Naive B cell (primary cell): ENCODE measurements at places on chromosomes 3 and 15.

DNA sequence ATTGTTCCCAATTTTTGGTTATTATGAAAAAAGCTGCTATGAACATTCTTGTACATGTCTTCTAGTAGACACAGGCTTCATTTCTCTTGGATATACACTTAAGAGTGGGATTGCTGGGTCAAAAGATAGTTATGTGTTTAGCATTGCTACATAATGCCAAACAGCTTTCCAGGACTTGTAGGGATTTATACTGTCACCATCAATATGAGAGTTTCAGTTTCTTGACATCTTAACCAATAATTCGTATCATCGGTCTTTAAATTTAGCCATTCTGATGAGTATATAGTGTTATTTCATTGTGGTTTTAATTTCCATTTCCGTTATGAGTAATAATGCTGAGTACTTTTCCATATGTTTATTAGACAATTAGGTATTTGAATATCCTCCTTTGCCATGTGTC, 190.3 kb upstream of the PFN2 start:
- no peaks in the 10 kb centered on the region for H3K36me3 ChIP-seq
- peaks cover 26% of the 10 kb centered on the region for H3K27me3 ChIP-seq
- no peak overlapping the region for H3K4me3 ChIP-seq
- DNase-seq, result no peak

- H3K36me3 ChIP-seq, result peaks cover 5% of the 10 kb centered on the region
- peaks cover 31% of the 10 kb centered on the region for H3K27me3 ChIP-seq
- H3K27ac ChIP-seq, result no peak overlapping the region
- no peak overlapping the region for H3K4me3 ChIP-seq
- DNase-seq, result no peak
- peaks cover 5% of the 10 kb centered on the region for H3K4me1 ChIP-seq
These were observed 3.0 kb downstream of the ROBO2 start for GRCh38 chr3:77042882-77043281.

- H3K4me3 ChIP-seq, result no peak overlapping the region
- no peaks in the 10 kb centered on the region for H3K36me3 ChIP-seq
- H3K27ac ChIP-seq, result peak overlapping the region; percentile 56
- DNase-seq, result no peak
- peaks cover 6% of the 10 kb centered on the region for H3K27me3 ChIP-seq
- H3K4me1 ChIP-seq, result no peaks in the 10 kb centered on the region
These were observed 20.5 kb downstream of the GPR171 start for GRCh38 chr3:151182349-151183079.

GRCh38 chr3:19392150-19392549, 243.8 kb downstream of the KCNH8 start:
- no peak overlapping the region for H3K27ac ChIP-seq
- peaks cover 30% of the 10 kb centered on the region for H3K4me1 ChIP-seq
- H3K36me3 ChIP-seq, result peaks cover 19% of the 10 kb centered on the region
- no peak overlapping the region for H3K4me3 ChIP-seq
- H3K27me3 ChIP-seq, result no peaks in the 10 kb centered on the region

- H3K4me3 ChIP-seq, result no peak overlapping the region
- H3K27me3 ChIP-seq, result peaks cover 10% of the 10 kb centered on the region
- H3K4me1 ChIP-seq, result no peaks in the 10 kb centered on the region
These were observed 28.6 kb downstream of the CACNA2D3 start for GRCh38 chr3:54150864-54151467.

DNA sequence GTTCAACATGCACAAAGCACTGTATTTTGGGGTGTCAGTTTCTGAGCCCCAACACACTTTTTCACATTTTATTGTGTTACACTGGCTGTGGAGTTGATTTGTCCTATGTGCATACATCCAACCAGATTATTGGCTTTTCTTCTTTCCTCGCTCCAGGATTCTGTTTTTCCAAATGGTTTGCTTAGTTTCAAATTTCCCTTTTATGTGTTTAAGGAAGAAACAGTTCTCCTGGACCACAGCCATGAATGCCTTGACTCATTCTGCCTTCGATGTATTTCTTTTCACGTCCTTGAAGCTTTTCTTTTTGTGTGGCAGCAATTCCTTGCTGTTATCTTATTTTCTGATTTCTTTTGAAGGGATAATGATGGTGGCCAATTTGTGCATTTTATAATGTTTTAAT, 53.8 kb downstream of the CACNA2D3 start:
- no peak overlapping the region for H3K4me3 ChIP-seq
- no peak for DNase-seq
- peaks cover 9% of the 10 kb centered on the region for H3K27me3 ChIP-seq
- no peak overlapping the region for H3K27ac ChIP-seq
- no peaks in the 10 kb centered on the region for H3K4me1 ChIP-seq

- H3K36me3 ChIP-seq, result peaks cover 7% of the 10 kb centered on the region
- no peak overlapping the region for H3K4me3 ChIP-seq
- H3K27ac ChIP-seq, result no peak overlapping the region
- peaks cover 18% of the 10 kb centered on the region for H3K27me3 ChIP-seq
- H3K4me1 ChIP-seq, result no peaks in the 10 kb centered on the region
These were observed 36.7 kb upstream of the BDH1 start for GRCh38 chr3:197592361-197593045.

DNA sequence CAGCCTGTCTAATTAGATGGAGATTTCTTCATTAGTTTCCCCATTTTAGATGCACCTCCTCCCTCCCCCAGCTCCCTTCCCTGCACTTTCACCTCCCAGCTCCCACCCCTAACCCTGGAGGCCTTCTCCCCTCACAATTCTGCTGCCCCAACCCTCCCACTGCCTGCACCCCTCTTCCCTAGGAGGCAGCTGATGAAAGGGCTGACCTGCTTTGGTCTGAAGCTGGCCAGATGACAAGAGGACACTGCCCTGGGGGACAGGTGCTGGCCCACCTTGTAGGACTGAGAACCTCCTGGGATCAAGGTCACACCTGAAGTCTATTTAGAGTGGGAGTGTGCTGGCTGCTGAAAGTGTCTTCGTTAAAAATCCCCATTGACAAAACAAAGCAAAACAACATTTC, 259.4 kb downstream of the TLE3 start:
- no peak for DNase-seq
- H3K4me1 ChIP-seq, result no peaks in the 10 kb centered on the region
- no peak overlapping the region for H3K27ac ChIP-seq
- H3K36me3 ChIP-seq, result no peaks in the 10 kb centered on the region
- H3K4me3 ChIP-seq, result no peak overlapping the region

GRCh38 chr3:194346621-194347020, 4.5 kb downstream of the CPN2 start:
- no peaks in the 10 kb centered on the region for H3K36me3 ChIP-seq
- H3K4me1 ChIP-seq, result peaks cover 9% of the 10 kb centered on the region
- H3K27me3 ChIP-seq, result peaks cover 13% of the 10 kb centered on the region
- H3K4me3 ChIP-seq, result no peak overlapping the region

GRCh38 chr3:68271145-68271544, 616.7 kb upstream of the SUCLG2 start:
- no peak for DNase-seq
- no peaks in the 10 kb centered on the region for H3K27me3 ChIP-seq
- no peaks in the 10 kb centered on the region for H3K4me1 ChIP-seq
- no peak overlapping the region for H3K4me3 ChIP-seq

DNA sequence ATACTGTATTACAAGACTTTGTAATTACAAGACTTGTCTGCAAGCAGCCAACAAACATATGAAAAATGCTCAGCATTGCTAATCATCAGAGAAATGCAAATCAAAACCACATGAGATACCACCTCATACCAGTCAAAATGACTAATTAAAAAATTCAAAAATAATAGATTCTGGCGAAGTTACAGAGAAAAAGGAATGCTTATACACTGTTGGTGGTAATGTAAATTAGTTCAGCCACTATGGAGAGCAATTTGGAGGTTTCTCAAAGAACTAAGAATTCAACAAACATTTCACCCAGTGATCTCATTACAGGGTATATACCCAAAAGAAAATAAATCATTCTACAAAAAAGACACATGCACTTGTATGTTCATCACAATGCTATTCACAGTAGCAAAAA, 617.5 kb upstream of the CCDC54 start:
- H3K36me3 ChIP-seq, result no peaks in the 10 kb centered on the region
- H3K4me3 ChIP-seq, result no peak overlapping the region
- DNase-seq, result no peak
- H3K4me1 ChIP-seq, result no peaks in the 10 kb centered on the region
- H3K27ac ChIP-seq, result no peak overlapping the region
- no peaks in the 10 kb centered on the region for H3K27me3 ChIP-seq

- no peak for DNase-seq
- peaks cover 31% of the 10 kb centered on the region for H3K27me3 ChIP-seq
- no peaks in the 10 kb centered on the region for H3K36me3 ChIP-seq
- H3K27ac ChIP-seq, result no peak overlapping the region
- H3K4me3 ChIP-seq, result peak overlapping the region; percentile 74
These were observed 755 bp upstream of the TMEM108 start for GRCh38 chr3:133037436-133037835.

DNA sequence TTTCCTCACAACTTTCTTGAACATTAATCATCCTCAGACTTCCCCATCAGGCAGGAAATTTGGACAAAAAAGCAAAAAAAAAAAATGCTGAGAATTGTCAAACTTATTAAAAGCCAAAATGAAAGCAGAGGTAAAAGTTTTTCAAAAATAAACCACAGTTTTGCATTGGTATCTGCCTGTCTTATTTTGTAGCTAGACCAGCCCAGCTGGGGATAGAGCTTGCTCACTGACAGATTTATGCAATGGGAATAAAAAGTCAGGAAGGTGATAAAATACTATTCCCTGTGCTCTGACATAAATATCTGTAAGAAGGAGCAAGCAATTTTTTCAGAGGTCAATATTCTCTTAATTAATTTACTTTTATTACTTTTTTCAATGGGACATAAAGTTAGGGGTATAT, 1006.7 kb upstream of the ALCAM start:
- no peak overlapping the region for H3K4me3 ChIP-seq
- no peaks in the 10 kb centered on the region for H3K27me3 ChIP-seq
- no peak for DNase-seq
- no peaks in the 10 kb centered on the region for H3K36me3 ChIP-seq
- H3K27ac ChIP-seq, result no peak overlapping the region
- no peaks in the 10 kb centered on the region for H3K4me1 ChIP-seq

DNA sequence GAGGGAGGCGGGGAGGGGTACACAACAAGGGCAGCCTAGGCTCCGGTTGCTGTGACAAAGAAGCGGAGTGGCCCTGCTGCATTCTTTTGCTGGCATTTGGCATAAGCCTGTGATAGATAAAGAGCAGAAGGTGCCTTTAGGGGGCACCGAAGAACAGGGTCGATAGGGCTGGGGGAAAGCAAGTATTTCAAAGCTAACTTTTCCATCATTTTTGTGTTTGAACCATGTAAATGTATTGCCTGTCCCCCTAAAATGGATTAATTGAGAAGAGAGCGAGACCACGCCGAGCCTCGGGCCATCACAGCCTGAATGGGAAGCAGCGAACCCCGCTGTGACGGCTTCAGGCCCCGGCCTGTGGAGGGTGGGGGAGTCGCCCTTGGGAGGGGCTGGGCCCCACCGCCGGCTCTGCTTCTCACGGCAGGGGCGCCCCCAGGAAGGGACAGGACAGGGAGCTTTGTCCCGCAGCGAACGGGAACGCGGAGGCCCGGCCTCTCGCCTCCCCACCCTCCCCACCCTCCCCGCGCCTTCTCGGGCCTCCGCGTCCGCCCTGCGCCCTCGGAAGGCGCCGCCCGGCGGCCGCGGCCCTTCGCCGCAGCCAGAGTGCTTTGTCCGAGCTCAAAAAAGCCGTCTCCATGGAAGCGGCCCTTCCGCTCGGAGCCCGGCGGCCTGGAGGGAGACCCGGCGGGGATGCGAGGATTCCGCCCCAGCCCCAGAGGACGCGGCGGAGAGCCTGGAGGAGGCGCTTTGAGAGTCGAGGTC, 32.4 kb upstream of the ALDH1L1 start:
- H3K27ac ChIP-seq, result no peak overlapping the region
- H3K36me3 ChIP-seq, result peaks cover 14% of the 10 kb centered on the region
- H3K27me3 ChIP-seq, result peaks cover 93% of the 10 kb centered on the region
- H3K4me3 ChIP-seq, result peak overlapping the region; percentile 52
- no peak for DNase-seq

GRCh38 chr15:63136742-63137141, 15.1 kb downstream of the LACTB start:
- H3K36me3 ChIP-seq, result no peaks in the 10 kb centered on the region
- no peaks in the 10 kb centered on the region for H3K27me3 ChIP-seq
- H3K4me3 ChIP-seq, result no peak overlapping the region
- DNase-seq, result no peak
- no peaks in the 10 kb centered on the region for H3K4me1 ChIP-seq

GRCh38 chr15:92625251-92625980, 30.2 kb downstream of the FAM174B start:
- H3K27ac ChIP-seq, result no peak overlapping the region
- DNase-seq, result no peak
- H3K27me3 ChIP-seq, result no peaks in the 10 kb centered on the region
- H3K4me1 ChIP-seq, result no peaks in the 10 kb centered on the region
- no peaks in the 10 kb centered on the region for H3K36me3 ChIP-seq

DNA sequence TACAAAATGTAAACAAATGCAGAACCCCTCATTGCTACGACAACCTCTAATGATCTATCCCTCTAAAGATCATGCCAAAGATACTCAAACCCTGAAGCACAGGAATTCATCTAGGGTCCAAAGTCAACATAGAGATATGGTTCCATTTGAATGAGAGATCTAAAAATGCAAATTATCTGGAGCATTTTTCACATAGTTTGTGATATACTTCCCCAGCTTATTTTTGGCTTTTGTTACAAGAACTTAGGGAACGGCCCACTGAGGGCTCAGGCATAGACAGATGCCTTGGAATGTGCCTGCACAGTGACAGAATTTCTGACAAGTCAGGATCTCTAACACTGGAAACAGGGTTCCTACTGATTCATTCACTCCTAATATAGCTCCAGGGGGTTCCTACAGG, 258.9 kb upstream of the THBS1 start:
- no peaks in the 10 kb centered on the region for H3K27me3 ChIP-seq
- no peak for DNase-seq
- H3K4me3 ChIP-seq, result no peak overlapping the region
- no peak overlapping the region for H3K27ac ChIP-seq
- no peaks in the 10 kb centered on the region for H3K4me1 ChIP-seq
- no peaks in the 10 kb centered on the region for H3K36me3 ChIP-seq

- H3K4me3 ChIP-seq, result no peak overlapping the region
- H3K27me3 ChIP-seq, result peaks cover 29% of the 10 kb centered on the region
- peaks cover 8% of the 10 kb centered on the region for H3K4me1 ChIP-seq
- no peak overlapping the region for H3K27ac ChIP-seq
- DNase-seq, result no peak
- H3K36me3 ChIP-seq, result peaks cover 15% of the 10 kb centered on the region
These were observed 7.5 kb upstream of the LOXL1 start for GRCh38 chr15:73918784-73919183.

GRCh38 chr3:134362670-134363380, 11.4 kb downstream of the AMOTL2 start:
- no peak overlapping the region for H3K4me3 ChIP-seq
- no peak for DNase-seq
- peaks cover 45% of the 10 kb centered on the region for H3K27me3 ChIP-seq
- peaks cover 20% of the 10 kb centered on the region for H3K4me1 ChIP-seq

GRCh38 chr3:13544293-13544831, 4.6 kb upstream of the FBLN2 start:
- peaks cover 18% of the 10 kb centered on the region for H3K27me3 ChIP-seq
- H3K4me1 ChIP-seq, result peaks cover 25% of the 10 kb centered on the region
- H3K36me3 ChIP-seq, result peaks cover 8% of the 10 kb centered on the region
